ENCODE measurements at places on chromosomes 2 and 18. TPM values are rescaled to one million over a fixed set of nuclear protein-coding genes. Genes with fewer than 3 reads are reported as not detected.
A peak's percentile ranks its signal among the peaks of the same experiment; 100 is the strongest.

Gene EGR4
- not detected for total RNA-seq

DNA sequence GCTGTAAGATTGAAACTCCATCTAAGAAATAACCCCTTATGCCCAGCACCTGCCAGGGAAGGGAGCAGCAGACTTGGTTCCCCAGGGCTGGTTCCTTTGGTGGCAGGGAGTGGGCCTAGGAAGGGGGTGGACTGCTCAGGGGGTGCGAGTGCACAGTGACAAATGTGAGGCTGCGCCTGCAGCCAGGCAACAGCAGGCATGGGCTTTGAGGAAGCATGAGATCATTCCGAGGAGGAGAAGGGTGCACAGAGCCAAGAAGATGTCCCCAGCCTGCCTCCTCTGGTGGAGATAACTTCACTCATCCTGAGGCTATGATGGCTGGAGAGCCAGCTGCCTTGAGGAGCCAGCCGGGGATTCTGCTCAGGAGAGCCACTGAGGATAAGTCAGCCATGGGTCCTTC is 158.0 kb downstream of the CAPN13 start:
- DNase-seq, result no peak

DNA sequence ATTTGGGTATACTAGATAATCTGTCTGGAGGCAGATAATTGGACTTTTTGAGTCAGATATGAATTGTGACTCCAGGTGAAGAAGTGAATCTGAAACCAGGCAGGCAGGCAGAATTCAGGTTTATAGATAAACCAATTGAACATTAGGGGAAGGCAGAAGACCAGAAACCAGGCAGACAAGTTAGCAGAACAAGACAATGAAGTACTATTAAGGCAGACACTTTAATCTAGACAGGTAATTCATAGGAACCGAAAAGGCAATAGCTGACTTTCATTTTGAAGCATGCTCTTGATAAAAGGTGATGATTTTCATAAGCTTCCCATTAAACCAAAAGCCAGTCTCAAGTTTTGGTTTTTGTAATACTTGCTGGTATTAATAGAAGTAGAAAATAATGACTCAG is 19.3 kb upstream of the SLC4A10 start:
- no peak for DNase-seq

GRCh38 chr2:139720056-139720455 is 939.9 kb upstream of the NXPH2 start:
- DNase-seq, result no peak

Gene C2orf81
- total RNA-seq, result 4.4 TPM

DNA sequence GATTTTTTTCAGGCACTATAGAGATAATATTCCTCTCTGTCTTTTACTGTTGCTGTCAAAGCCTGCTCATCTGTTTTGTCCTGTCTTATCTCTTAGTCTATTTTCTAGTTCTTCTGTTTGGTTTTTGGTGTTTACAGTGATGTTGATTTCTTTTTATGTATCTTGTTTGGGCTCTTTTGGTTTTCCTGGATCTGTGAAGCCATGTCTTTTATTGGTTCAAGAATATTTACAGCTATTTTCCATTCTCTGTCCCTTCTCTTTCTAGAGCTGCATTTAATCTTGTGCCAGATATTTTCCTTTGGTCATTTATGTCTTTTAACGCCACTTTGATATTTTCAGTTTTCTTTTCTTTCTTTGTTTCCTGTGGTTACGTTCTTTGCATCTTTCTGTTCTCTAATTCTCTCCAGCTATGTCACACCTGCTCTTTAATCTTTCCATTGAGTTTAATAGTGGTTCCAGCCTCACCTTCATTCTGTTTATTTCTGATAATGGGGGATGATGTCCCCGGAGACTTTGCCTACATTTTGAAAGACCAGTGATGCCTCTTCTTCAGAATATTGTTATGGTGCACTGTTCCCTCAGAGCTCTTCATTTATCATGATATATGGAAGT is 32.0 kb downstream of the SMCHD1 start:
- DNase-seq, result no peak

DNA sequence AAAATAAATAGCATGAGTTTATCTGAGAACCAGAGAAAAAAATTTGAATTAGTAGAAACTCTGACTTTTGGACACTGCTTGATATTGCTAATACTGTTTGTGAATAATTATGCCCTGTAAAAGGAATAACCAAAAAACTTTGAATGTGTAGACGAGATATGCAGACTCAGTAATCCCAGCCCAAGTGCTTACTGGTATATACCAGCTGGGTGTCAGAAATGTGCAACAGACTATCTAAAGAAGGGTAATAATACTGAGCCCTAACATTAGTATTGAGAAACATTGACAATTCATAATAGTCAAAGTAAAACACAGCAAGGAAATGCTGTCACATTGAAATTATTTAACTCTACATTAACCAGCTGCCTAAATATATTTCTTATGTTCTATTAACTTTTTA is 60.5 kb upstream of the ZC3H15 start:
- DNase-seq, result no peak

DNA sequence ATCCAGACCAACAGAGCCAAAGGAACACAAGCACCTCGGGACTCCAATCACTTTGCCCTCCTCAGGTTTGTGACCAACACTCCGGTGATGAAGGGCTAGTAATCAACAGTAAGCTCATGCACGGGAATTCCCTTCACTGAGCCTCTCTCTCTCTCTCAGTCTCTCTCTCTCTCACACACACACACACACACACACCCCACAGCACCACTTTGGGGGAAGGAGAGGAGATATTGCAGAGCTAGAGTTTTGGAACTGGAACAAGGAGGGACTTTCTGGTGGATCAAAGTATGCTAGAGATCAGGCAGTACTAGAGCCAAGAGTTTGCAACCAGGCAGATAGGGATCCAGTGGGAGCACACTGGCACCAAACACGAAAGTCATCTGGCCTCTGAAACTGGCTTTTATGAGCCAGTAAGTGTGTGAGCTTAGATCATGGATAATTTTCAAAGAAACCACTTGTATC is 98.7 kb downstream of the ANKRD44 start:
- DNase-seq, result no peak

Gene POTEI
- 0.27 TPM for total RNA-seq

Gene EFHD1
- total RNA-seq, result 41.9 TPM

Gene DTNA
- 81.8 TPM for total RNA-seq

DNA sequence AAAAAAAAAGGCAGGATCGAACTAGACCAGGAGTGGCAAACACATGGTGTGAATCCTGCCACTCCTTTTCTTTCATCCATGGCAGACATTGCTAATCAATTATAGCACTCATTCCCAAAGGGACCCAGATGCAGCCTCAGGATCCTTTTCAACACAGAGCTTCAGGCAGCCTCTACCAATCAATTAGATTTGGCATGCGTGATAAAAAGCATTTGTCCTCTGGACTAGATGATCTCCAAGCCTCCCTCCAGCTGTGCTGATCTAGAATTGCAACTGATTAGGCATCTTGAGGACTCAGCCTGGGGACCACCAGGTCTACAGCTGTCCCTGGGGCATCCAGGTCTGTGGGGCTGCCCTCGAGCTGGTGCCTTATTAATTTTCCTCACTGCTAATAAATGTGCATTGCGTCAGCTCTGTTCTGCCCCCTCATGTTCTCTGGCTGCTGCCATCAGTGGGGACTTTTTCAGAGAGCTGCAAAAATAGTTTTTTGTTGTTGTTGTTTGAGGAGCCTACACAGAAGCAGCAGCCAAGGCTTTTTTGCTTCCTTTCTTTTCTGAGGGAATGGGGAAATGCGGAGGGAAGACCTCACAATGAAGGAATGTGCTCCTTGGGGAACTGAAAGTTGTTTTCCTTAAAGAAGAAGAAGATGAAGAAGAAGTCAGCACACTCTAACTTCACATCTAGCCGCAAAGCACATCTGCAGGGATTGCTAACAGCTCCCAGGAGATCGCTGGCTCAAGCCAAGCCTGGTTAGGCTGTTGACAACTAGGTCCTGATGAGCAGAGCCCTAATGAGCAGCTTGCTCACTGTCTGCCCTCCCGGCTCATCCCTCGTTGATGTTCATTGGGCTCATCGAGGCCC is 8.8 kb upstream of the ATOH8 start:
- DNase-seq, result peak; percentile 77

GRCh38 chr2:6883448-6884122 is 6.0 kb downstream of the RSAD2 start:
- DNase-seq, result no peak

GRCh38 chr2:191635333-191636234 is 42.4 kb upstream of the NABP1 start:
- no peak for DNase-seq

GRCh38 chr2:28414583-28414982 is 21.9 kb downstream of the FOSL2 start:
- DNase-seq, result no peak

GRCh38 chr2:82527124-82527523 is 1932.0 kb downstream of the SUCLG1 start:
- DNase-seq, result no peak

Gene KIF3C
- total RNA-seq, result 56.6 TPM
